ENCODE measurements at places on chromosomes 5 and 9.
A peak's percentile ranks its signal among the peaks of the same experiment; 100 is the strongest.

DNA sequence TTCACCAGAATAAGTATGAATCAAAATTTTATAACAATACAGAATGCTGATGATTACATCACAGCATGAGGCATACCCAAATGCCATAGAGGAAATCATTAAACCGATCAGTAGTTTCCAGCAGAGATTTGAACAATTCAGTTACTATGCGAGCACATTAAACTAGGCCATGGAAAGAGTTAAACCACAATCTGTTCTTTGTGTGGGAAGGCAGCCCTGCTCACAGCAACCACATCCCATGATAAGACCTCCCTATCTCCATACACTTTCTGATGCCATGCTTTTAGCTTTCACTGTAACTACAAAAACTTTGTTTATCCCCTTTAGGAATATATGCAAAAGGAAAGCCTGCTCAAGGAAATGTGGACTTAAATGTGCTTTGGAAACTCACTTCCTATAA lies 4.5 kb downstream of the NFIB start:
- DNase-seq, result peak; percentile 55

GRCh38 chr9:89189215-89189614 lies 10.6 kb upstream of the SHC3 start:
- DNase-seq, result no peak

GRCh38 chr5:134937526-134937925 lies 30.2 kb upstream of the CATSPER3 start:
- no peak for DNase-seq

DNA sequence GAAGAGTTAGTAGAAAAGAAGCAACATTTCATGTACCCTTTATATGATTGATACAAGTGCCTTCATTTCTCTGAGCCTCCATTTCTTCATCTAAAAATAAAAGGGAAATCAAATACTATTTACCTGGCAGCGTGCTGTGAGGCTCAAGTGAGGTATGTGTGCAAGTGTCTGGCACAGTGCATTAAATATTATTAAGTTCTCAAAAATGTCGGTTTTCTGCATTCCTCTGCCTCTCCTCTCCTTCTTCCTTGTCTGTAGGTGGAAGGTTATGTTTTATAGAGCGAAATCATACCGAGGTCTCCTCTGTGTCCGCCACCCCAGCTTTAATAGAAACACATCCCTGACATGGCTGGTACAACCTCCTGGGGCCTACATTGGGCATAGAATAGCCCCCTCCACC lies 93.0 kb downstream of the FGF18 start:
- DNase-seq, result no peak

DNA sequence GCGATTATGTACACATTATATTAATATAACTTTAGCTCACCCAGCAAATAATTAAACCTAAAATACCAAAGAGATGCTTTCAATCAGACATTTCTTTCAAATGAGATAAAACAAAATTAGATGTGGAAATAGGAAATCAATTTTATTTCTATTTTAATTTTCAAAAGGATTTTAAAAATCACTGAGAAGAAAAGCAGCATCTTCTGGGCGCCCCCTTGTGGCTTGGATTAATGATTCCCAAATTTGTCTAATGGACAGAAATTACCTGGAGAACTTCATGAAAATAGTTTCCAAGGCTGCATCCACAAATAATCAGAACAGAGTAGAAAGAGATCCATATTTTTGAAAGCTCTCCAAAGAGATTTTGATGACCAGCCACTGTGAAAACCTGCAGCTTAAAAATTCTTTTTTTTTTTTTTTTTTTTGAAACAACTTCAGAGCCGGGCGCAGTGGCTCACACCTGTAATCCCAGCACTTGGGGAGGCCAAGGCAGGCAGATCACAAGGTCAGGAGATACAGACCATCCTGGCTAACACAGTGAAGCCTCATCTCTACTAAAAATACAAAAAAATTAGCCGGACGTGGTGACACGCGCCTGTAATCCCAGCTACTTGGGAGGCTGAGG lies 50.9 kb upstream of the CEMIP2 start:
- peak; percentile 49 for DNase-seq

DNA sequence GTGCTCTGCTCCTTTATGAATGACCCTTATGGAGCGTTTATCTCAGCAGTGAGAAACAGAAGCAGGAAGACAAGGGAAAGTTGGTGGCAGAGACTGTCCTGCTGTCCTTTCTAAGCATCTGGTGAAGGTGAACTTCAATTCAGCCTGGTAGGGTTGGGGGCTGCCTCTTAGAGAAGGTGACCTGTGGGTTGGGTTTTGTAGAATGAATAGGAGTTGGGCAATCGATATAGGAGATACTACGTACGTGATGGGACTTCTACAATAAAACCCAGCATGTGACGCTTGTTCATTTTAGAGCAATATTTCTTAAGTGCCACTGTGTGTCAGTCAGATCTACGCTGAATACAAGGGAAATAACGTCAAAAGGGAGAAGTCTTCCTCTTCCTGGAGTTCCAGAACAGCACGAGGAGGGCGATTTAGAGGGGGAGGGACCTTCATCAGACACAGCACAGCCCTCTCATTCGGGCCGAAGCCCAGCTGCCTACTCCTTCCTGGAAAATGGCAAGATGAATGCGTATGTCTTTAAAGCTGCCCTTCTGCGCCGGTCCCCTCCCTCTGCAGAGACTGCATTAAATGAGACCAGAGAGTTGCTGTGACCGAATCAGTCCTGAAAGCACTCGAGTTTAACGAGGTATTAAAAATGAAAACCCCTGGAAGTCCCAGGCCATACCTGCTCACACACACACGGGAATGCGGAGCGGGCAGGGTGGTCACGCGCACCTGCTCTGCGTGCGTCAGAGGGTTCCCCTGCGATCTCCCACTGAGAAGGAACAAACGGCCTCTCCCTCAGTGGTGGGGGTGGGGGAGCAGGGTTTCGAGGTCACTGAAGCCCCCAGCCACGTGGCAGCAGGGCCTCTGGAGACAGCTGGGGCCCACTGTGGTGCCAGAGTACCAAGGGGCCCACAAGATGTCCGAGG lies 85.3 kb upstream of the SARDH start:
- DNase-seq, result no peak

DNA sequence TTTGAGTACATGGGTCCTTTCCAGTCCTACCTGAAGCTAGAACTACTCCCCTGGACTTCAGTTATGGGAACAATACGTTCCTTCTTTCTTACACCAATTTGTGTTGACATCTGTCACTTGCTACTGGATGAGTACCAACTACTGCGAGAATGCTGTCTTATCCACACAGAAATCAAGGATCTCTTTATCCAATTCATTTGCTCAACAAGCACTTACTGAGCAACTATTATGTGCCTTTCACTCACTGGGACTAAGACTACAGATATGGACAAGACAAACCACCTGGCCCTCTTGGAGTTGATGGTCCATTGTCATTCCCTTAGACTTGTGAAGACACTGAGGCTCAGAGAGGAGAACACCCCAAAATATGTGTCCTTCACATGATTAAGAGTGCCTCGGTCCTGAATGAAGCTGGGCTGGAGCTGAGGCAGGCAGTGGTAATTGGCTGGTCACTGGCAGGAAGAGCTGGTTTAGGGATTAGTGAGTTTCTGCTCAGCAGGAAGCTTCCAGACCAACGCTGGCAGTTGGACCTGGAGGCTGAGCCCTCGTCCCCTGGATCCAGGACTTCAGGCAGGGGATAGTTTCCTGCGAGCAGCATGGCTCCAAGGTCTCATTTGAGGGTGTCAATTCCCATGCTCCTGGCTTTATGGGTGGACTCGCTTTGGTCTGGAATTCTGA lies 8.4 kb upstream of the ARSI start:
- DNase-seq, result no peak

- no peak for DNase-seq
Measured at GRCh38 chr5:176466245-176466871, 18.2 kb downstream of the FAF2 start.

DNA sequence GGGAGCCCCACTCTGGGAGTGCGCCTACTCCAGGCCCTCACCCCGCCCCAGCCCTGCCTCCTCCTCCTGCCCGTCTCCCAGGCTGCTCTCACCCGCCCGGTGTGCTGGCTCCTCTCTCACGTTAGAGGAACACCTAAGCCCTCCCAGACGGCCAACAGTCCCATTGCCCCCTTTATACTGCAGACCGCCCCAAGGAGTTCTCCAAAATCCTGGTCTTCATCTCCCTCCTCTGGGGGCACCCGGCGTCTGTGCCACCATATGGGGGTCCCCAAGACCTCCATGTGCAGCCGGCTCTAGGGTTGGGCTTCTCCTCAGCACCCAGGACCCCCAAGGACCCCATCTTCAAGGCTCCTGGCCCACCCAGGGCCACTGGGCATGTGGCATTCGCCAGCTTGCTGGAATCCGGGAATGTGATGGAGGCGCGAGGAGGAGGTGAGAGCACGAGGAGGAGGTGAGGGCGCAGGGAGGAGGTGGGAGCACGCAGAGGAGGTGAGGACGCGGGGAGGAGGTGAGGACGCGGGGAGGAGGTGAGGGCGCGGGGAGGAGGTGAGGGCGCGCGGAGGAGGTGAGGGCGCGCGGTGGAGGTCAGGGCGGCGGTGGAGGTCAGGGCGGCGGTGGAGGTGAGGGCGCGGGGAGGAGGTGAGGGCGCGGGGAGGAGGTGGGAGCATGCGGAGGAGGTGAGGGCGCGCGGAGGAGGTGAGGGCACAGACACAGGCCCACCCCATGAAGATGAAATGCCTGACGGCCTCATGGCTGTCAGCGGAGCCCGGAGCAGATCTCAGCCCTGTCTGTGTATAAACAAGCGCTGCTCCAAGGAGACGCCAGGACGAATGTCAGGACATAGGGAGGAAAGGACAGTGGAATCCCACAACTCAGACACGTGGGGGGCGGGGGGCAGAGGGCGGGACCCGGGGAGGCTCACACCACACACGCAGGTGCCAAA lies 41.2 kb downstream of the EXD3 start:
- DNase-seq, result no peak

- DNase-seq, result no peak
Measured at GRCh38 chr9:71025201-71025600, 96.2 kb downstream of the TRPM3 start.

- DNase-seq, result no peak
Measured at GRCh38 chr5:119309326-119309725, 46.5 kb upstream of the TNFAIP8 start.

DNA sequence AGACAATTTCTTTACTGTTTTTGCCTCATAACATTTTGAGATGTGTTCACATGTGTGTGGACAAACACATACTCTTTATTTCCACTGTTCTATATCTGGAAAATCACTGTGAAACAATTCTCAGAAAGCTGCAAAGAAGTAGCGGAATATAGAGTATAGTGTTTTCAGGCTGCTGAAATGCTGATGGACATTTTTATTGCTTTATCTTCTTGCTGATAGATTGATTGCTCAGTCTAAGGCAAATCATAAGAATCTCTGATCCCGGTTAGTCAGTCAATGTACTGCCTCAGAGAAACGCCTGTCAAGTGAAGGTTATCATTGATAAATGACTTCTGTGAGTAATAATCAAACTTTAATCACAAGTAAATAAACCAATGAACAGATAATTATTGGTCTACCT lies 364.9 kb upstream of the CTNND2 start:
- DNase-seq, result no peak

DNA sequence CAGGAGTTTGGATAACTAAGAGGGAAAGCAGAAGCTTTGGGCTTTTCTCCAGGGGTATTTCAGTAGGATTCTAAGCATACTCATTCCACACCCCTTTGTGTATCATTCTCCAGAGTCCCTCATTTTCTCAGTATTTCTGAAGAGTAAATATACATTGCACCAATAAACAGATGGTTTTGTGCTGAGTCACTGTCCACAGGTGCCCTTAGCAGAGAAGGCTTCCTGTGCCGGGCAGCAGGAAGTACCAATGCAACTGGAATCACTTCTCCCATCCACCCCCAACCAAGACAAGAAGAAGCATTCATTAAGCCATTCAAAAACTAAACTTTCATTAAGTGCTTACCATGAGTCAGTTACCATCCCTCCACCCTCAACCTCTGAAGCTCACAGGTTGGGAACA lies 3.6 kb upstream of the CCNJL start:
- no peak for DNase-seq

- DNase-seq, result no peak
Measured at GRCh38 chr9:31601666-31602065, 782.8 kb upstream of the ACO1 start.

DNA sequence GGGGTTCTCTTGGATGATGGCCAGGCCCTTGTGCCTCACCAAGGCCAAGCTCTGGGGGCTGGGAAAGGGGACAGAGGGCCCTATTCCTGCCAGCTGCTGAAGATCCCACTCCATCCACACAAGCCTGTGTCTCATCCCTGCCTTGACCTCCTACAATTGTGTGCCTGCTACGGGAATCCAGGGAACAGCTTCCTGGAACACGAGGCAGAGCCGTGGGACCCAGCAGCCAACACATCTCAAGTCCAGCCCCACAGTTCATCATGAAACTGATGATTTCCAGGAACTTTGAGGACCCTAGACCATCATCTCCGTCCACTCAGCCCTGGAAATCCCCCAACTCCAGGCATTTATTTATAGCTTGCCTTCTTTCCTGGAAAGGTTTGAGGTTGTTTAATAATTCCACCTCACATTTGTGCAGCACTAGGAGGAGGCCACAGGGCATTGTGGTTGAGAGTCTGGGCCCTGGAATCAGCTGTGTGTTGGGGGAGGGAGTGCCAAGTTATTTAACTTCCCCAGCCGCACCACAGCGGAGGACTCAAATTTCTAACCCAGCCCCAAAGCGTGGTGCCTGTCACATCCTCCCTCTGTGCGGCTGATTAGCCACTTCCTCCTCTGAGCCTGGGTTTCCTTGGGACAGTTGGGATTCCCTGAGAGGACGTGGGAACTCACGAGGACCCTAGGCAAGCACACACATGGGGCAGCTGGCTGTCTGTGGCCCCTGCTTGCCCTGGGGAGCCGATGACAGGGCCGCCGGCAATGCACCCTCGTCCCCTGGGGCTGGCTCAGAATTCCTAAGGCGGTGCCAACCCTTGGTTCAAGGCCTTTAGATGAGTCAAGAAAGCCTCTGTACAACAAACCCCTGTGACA lies 58.2 kb upstream of the GGTA1 start:
- no peak for DNase-seq

DNA sequence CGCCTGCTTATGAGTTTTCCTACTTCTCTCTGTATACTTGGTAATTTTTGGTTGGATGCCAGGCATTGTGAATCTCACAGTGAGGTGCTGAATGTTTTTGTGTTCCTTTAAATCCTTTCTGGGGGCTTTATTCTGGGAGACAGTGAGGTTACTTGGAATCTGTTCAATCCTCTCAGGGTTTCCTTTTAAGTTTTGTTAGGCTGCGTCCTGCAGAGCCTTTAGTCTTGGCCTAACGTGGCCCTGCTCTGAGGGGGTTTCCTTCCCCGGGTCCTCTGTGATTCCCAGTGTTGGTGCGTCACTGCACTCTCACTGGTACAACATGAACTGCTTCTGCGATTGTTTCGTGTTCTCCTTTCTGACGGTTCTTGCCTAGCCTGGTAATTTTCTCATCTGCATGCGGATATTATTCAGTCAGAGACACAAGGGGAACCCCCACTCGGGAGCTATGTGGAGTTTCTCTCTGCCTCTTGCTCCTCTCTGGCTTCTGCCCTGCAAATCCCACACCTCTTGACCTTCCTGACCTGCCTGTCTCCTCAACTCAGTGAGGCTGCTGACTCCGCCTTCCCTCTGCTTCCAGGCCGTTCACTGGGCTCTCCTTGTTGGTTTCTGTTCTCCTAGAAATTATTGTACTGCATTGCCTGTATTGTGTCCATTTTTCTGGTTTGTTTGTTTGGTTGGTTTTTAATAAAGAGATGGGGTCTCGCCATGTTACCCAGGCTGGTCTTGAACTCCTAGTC lies 128.1 kb downstream of the DAB2IP start:
- peak; percentile 25 for DNase-seq

- DNase-seq, result no peak
Measured at GRCh38 chr5:41526699-41527098, 16.3 kb upstream of the PLCXD3 start.

All from cerebellar cortex (tissue), 1 donor.